ENCODE measurements at places on chromosomes 7 and 10.

- DNase-seq, result peak; percentile 54
Measured at GRCh38 chr7:23183279-23184012, 1.6 kb downstream of the NUP42 start.

DNA sequence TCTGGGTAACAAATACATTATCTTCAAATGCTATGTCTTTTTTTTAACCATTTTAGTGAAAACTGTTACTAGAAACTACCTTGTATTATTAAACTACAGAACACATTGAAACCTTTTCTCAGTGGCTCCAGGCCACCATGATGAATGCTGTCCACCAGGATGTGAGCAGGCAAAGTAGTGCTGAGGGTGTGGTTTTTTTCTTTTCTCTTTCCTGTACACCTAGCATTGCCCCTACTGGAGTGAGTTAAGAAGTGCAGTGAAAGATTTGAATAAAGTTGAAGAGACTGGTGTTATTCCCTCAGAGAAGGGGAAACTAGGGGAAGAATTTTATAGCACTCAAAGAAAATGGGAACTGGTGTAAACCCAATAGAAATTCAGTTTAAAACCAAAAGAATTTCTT is 120.0 kb upstream of the SAMD8 start:
- DNase-seq, result peak; percentile 64

GRCh38 chr10:21832821-21833130 is 170.8 kb downstream of the DNAJC1 start:
- DNase-seq, result no peak

- no peak for DNase-seq
Measured at GRCh38 chr7:34761627-34762026, 103.6 kb downstream of the NPSR1 start.

- DNase-seq, result no peak
Measured at GRCh38 chr10:117936566-117936965, 110.2 kb downstream of the RAB11FIP2 start.

Data from RKO (cell line).